ENCODE measurements at places on chromosomes 1 and 21. TPM values are rescaled to one million over a fixed set of nuclear protein-coding genes. Genes with fewer than 3 reads are reported as not detected.

Gene CRYAA
- 0.30 TPM for polyA plus RNA-seq

Gene HTR6
- polyA plus RNA-seq, result 0.97 TPM

Gene MXRA8
- polyA plus RNA-seq, result 219 TPM

Gene SYNC
- polyA plus RNA-seq, result 1.3 TPM

Gene FCER1G
- 10.0 TPM for polyA plus RNA-seq

Gene AVPR1B
- polyA plus RNA-seq, result 0.76 TPM

Gene FAM78B
- polyA plus RNA-seq, result 1.1 TPM

Gene TMEM52
- polyA plus RNA-seq, result 1.5 TPM

Gene LRRC39
- polyA plus RNA-seq, result 1.4 TPM

Gene CD53
- polyA plus RNA-seq, result 7.6 TPM

Gene ANKRD65
- polyA plus RNA-seq, result 27.6 TPM

Gene KLF17
- polyA plus RNA-seq, result not detected

Gene AMIGO1
- polyA plus RNA-seq, result 7.3 TPM

Gene ANGPTL1
- polyA plus RNA-seq, result 8.3 TPM

Gene SHISAL2A
- polyA plus RNA-seq, result 2.4 TPM

Gene NEK2
- polyA plus RNA-seq, result 20.3 TPM

Gene ALX3
- polyA plus RNA-seq, result not detected

Gene TPTE
- not detected for polyA plus RNA-seq

Gene SPRR2A
- polyA plus RNA-seq, result not detected

Gene PTPN14
- polyA plus RNA-seq, result 30.8 TPM

Gene NEXN
- polyA plus RNA-seq, result 12.0 TPM

Gene OLIG2
- polyA plus RNA-seq, result 0.33 TPM

Gene FMN2
- 3.8 TPM for polyA plus RNA-seq

Gene TMPRSS15
- 0.36 TPM for polyA plus RNA-seq

Gene TCP10L
- 1.4 TPM for polyA plus RNA-seq

Gene CYP4Z1
- 0.44 TPM for polyA plus RNA-seq

Gene HPCA
- polyA plus RNA-seq, result 0.95 TPM

Gene COL11A1
- polyA plus RNA-seq, result 7.3 TPM

Gene S100A8
- polyA plus RNA-seq, result 4.4 TPM

Gene LRRN2
- 11.3 TPM for polyA plus RNA-seq

Gene FCAMR
- polyA plus RNA-seq, result 10.4 TPM

Gene KIF21B
- polyA plus RNA-seq, result 3.2 TPM

Gene HLX
- polyA plus RNA-seq, result 9.9 TPM

Gene BACE2
- polyA plus RNA-seq, result 34.0 TPM

Gene HCRTR1
- polyA plus RNA-seq, result 0.25 TPM

Gene CSF3R
- polyA plus RNA-seq, result 4.1 TPM

Gene GJB5
- polyA plus RNA-seq, result 0.22 TPM

Gene ZNF695
- polyA plus RNA-seq, result 4.6 TPM

Gene TSACC
- 0.57 TPM for polyA plus RNA-seq

Gene FMO2
- polyA plus RNA-seq, result 1.3 TPM

Gene MTARC2
- polyA plus RNA-seq, result 45.3 TPM

Gene PTPN22
- polyA plus RNA-seq, result 0.27 TPM
